ENCODE measurements at places on chromosomes 3 and 15.

DNA sequence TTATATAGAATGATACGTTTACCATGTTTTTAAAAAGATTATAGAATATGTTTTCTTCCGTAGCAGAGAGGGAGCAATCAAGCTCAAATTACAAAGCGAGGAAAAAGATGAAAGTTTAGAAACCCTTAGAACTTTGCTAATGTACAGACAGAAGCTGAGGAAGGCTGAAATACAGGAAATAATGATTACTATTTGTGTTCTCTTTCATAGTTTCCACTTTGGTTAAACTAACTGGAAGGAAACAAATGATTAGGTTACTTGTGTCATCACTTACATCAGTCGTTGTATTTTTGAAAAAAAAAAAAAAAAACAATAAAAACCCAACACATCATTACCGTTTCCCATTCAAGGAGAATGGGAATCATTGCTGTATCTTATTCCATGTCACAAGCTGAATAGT lies 337.8 kb upstream of the CBLB start:
- DNase-seq, result no peak

DNA sequence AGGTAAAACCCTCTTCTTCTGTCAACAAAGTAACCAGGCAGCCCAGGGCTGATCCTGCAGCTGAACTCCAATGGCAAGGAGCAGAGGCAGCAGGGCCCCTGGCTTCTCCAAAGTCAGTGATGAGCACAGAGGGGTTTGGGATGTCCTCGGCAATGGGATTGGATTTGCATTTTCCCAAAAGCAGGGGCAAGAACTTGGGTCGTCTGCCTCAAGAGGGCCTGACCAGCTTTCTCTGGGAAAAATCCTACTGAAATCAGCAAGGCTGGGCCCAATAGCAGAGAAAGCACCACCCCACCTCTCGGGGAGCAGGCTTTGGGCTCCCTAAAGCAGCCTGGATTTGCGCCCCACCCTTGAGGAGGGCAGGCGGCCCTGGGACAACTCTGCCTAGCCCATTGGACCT lies 210.0 kb upstream of the IGF1R start:
- DNase-seq, result no peak

DNA sequence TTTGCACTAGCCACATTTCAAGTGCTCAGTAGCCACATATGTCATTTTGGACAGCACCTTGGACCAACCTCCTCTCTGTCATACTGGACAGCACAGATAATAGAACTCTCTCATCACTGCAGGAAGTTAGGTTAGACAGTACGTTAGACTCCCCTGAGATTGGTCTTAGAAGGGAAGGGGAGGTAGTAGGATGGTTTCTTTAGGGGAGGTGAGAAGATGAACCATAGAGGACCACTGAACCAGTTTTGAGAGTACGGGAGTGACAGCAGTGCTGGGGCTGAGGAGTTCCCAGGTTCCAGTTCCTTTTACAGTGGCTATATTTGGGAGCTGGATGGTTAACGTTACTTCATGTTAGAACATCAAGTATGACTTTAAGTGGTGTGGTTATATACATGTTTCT lies 7.8 kb downstream of the LRCH3 start:
- DNase-seq, result no peak

DNA sequence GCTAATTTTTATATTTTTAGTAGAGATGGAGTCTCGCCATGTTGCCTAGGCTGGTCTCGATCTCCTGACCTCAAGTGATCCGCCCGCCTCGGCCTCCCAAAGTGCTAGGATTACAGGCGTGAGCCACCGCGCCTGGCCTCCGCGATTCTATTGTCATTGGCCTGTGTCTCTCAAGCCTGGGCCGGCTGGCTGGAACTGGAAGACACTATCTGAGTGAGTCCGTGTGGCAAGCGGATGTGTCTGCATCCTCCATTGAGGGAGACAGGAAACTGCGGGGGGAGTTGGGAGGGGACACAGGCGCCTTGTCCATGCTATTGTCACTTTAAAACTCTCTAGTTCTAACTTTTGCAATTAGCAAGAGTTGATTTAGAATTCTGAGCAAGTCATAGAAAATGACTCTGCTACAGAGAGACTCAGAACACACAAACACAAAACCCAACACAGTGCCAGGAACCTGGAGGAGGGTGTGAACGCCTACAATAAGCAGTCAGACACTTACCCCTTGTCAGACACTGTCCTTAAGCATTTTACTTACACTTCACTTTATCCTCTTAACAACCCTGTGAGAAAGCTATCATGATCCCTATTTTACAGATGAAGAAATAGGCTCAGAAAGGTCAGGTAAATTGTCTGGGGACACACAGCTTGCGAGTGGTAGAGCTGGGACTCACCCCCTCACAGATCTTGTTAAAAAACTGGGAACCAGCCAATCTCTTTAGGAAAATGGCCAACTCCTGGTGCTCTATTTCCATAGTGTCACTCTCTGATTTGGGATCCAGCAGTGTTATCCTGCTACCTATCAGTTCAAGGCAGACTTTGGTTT lies 38.7 kb downstream of the ANP32A start:
- no peak for DNase-seq

DNA sequence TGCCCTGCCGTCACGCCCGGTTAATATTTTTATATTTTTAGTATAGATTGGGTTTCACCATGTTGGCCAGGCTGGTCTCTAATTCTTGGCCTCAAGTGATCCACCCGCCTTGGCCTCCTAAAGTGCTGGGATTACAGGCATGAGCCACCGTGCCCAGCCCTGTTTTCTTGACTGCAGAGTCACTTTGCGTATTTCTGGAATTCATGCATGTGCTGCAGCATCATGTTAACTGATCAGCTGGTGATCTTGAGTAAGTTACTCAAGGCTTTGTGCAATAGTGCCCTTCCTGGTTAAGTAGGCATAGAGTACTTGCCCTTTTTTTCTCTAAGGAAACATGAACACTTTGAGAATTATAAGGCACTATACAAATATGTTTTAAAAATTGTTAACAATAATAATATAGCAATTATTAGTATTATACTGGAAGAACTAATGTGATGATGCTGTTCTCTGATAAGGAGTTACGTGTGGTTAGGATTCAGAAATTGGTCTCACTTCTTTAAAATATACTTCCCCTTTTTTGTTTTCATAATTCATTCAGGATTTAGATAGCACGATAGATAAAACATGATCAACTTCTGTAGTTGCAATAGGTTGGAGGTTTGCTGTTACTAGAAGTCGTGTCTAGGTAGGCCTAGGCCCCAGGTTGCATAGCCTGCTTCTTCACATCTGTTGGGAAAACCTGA lies 33.6 kb downstream of the GPR171 start:
- no peak for DNase-seq

DNA sequence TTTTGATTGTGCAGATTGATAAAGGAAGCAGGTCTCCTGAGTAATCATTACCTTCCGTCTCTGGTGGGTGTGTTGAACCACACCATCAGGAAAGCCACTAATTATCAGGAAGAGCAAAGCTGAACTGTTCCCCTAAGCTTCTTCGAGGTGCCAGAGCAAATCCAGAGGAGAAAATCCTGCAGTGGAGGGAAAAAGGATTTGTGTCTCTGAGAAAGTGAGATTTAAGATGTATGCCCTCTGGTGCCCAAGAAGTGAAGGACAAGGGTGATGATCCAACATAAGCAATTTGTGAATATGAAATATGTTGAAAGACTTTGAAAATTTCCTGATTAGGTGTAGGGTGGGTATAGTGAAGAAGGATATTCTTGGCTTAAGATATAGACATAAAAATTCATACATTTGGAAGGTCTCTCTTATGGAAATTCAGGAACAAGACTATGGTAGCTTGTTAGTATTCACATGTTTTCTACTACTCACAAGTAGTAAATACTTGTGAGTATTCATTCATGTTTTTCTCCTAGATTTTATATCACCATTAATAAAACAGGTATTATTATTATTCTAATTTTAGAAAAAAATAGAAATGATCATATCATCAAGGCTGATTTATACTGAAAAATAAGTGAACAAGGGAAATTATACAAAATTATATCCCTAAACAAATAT lies 34.8 kb downstream of the COMMD2 start:
- DNase-seq, result no peak

DNA sequence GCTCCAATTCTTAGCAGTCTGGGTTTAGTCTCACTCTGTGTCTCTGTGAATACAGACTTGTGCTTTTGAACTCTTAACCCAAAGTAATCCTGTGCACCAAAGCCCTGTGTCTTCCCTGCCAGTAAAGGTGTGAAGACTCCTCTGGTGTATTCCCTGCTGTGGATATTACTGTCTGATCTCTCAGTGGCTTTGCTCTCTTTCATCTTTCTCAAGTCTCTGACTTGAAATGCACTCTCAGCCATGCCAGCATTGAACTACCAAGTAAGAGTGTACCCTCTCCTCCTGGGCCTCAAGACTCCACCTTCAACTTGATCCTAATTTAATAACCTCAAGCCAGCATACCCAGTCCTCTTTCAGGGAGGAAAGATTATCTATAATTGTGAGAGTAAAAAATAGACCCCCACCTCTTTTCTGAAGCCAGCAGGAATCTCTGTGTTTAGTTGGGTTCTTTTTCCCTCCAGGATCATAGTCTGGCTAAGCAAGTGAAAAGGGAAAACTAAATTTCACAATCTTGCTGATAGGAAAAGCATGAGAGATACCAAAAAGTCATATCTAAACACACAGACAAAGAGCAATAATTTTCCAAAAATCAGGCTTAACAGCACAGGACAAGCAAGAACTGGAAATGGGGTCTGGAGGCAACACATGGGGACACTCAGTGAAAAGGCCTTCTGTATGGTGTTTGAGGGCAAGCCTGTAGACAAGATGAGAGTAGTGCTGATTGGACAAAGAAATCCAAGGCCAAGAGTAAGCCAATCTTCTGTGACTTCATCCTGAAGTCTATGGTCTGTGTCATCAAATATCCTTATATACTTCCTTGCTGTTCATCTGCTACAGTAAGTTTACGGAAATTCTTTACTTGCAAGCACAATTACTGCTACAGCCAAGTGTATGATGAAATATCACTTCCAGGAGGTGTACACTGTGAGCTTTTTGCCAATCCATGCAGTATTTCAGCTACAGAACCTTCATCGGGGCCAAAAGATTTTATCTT lies 296.1 kb upstream of the TGFBR2 start:
- DNase-seq, result no peak

DNA sequence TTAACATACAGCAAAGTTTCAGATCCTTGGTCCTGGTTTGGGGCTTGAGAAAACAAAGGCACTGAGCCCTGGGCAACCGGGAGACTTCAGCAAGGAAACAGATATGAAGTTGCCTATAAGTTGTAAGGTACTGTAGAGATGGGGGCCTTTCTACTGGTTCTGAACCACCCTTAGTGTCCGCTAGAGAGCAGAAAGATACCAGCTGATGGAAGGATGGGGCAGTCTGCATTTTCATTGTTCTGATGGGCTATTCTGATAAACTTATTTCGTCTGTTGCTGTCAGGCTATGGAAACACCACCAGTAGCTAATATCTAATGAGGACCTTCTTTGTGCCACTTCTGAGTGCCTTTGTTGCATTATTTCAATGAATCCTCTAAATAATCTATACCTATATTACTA lies 38.7 kb downstream of the FGD5 start:
- DNase-seq, result no peak

DNA sequence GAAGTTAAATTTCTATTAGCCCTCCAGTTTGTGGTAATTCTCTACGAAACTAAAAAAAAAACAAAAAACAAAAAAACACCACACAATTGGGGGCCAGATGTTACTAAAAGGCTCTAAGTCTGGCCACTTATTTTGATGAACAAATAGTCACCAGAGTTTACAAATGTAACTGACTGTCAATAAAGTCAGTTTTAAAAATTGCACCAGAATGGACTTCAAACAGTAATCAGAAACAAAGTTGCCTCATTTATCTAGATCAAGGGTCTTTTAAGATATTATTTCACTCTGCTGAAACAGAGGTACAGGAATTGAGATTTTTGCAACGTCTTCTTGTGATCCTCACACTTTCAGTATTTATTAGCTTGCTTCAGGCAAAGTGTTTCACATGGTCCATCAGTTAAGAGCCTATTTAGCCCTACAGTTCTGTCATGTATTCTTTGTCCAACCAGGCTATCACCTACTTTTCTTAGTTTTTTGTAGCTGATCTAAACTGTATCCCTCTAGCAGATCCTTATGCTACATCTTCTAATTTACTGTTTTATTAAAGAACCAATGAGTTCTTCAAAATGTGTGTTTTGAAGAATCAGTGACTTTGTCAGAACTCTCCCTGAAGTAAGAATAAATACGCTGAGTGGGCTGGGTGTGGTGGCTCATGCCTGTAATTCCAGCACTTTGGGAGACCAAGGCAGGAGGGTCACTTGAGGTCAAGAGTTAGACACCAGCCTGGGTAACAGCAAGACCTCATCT lies 74.7 kb downstream of the ANKRD28 start:
- no peak for DNase-seq

DNA sequence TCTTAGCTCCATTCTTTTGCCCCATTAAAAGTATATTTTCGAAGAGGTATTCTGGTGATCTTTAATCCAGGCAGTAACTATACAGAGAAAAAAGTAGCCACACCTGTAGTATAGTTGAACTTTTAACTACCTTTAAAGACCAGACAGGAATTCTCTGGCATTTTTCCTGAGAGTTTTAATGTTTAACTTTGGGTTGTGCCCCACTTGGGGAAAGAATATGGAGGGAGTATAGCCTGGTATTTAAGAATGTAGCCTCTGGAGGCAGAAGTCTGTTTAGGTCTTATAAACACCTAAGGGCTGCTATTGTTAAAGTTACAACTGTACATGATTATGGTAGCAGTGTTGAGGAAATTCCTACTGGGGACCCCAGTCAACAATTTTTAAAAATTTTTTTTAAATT lies 19.3 kb downstream of the C3orf85 start:
- DNase-seq, result no peak
